Activated CD8-positive, alpha-beta memory T cell treated with anti-CD3 and anti-CD28 coated beads for 1 hour (primary cell): ENCODE measurements at places on chromosomes 5 and 9.

- DNase-seq, result no peak
Measured at GRCh38 chr5:136058039-136058971, 29.5 kb downstream of the TGFBI start.

- no peak for DNase-seq
Measured at GRCh38 chr5:9529041-9529480, 16.8 kb downstream of the SEMA5A start.

DNA sequence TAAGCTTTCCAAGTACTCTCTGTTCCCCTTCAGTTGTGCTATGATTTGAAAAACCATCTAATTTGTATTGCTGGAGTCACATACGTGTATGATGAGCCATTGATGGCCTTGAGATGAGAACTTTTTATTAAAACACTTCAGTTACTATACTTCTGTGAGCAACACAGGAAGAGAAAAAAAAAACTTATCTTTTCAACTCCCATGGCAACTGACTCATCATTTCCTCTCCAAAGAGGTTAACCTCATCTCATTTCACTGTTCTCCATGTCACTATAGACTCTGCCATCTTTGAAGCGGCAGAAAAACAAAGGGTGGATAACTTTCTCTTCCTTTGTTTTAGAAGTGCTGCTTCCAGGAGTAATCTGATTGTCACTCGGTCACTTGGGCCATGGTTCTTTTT is 104.3 kb upstream of the PCSK1 start:
- DNase-seq, result no peak

GRCh38 chr9:133119846-133120500 is 1.1 kb downstream of the RALGDS start:
- DNase-seq, result no peak

GRCh38 chr9:138051586-138052321 is 174.2 kb downstream of the CACNA1B start:
- DNase-seq, result no peak

- no peak for DNase-seq
Measured at GRCh38 chr9:131277287-131277909, 1.1 kb upstream of the FAM78A start.

GRCh38 chr5:175216991-175217390 is 227.0 kb downstream of the DRD1 start:
- no peak for DNase-seq

DNA sequence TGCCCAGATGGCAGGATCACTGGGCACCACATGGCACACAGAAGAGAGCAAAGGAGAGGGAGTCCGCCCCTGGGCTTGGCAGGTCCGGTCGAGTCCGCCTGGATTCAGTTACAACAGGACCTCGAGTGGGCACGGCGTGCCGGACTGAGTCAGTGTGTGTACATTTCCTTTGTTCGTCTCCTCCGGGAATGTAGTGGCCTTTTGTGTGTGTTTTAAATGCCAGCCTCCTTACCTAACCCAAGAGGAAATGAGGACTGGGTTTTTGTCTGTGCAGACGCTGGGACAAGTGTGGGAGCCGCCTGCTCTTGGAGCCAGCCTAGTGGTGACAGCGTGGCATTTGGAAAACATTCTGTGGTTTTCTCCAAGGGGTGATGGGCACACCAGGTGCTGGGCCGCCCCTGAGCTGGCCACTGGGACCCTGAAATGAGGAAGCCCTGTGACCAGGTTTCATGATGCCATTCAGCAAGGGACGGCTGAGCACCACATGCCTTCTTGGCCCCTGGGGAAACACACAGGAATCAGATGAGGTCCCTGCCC is 9.6 kb downstream of the NEK6 start:
- DNase-seq, result no peak

DNA sequence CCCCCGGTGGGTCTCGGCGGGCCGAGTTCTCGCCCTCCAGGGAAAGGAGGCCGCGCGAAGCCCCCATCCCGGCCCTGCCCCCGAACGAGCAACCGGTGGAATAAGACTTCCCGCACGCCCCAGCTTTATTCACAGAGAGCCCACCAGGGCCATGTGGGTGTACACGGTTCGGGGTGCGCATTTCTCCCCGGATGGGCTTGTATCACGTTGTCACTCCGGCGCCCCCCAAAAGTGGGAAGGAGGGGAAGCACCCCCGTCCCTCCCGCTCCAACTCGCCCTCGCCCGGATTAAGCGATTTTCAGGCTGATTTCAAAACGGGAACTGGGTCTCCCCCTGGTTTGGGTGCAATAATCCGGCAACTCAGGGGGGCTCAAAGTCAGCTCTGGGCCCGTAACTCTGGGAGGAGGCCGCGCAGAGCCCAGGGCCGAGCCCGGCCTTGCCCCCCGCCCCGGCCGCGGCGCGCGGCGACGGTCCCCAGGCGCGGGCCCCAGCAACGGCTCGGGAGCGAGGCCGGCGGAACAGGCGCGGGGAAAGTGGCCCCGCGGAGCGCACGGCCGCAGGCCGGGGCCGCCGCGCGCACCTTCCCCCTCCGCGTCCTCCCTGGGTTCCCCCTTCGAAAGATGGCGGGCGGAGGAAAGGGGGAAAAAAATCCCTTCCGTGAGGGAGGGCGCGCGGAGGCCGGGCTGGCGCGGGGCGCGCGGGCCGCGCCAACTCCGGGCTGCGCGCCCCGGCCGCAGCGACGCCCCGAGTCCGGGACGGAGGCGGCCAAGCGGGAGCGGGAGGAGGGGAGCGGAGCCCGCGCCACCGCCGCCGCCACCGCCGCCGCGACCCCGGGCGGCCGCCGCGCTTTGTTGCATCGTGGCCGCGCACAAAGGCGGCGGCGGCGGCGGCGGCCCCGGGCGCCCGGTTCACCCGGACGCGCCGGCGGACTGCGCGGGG is 644 bp downstream of the BRD3 start:
- peak; percentile 16 for DNase-seq

- no peak for DNase-seq
Measured at GRCh38 chr9:125649826-125650225, 57.2 kb downstream of the MAPKAP1 start.

DNA sequence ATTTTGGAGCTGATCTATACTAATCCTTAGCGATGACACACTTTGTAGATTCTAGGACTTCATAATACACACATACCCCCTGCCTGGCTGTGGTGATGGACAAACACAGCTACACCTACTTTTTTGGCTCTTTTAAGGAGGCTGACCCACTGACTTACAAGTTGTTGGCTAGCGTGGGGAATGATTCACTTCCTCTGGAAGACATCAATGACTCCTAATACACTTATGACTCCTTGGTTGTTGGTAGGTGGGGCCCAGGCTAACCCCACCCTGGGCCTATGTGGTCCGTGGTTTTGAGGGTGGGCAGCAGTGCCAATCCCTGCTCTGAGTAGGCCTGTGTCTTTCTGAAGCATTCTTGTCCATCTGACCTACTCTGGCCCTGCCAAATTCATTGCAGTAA is 144.4 kb downstream of the SLC12A2 start:
- DNase-seq, result no peak

DNA sequence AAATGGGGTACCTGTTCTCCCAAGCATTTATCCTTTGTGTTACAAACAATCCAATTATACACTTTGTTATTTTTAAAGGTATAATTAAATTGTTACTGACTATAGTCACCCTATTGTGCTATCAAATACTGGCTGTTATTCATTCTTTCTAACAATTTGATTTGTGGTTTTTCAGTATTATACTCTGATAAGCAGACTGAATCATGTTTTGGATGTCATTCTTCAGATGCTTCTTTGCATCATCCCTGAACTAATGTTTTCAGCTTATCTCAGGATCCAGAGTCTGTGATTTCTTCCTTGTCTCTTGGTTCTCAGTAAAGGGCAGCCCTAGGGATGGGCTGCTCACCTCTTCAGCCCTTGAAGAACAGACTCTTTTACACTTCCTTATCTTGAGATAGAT is 177.8 kb upstream of the SGCD start:
- no peak for DNase-seq

DNA sequence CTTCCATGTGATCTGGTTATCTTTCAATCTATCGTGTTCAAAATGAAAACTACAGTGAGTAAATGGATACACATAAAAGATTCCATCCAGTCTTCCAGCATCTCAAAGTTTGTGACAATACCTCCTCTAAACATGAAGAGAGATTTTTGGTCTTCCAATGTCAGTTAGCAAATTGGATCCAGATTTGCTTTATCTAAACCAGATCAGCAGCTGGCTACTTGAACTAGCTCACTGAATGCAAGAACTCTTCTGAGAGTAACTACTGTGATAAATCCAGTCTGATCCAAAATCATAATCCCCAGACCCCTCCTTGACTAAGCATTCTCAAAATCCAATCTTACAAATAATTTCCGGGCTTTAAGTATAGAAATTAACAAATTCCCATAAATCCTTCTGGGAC is 2177.9 kb upstream of the C9orf72 start:
- no peak for DNase-seq

GRCh38 chr5:2919310-2920018 is 168.0 kb upstream of the IRX2 start:
- no peak for DNase-seq

DNA sequence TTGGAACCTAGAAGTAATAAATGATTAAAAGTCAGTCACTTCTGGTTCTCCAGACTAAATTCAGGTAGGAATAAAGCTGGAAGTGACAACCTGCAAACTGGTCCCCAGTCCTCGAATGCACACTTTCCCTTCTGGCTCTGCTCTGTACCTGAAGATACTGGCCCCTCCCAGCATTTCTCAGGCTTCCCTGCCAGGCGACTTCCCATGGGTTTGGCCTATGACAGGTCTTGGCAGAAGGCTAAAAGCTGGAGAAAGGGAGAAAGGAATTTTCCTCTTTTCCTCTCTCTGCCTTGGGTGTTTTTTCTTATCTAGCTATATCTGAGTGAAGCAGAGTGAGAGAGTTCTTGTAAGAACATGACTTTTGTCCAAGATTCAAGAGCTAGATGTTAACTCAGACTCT is 1005.7 kb downstream of the DTWD2 start:
- no peak for DNase-seq

DNA sequence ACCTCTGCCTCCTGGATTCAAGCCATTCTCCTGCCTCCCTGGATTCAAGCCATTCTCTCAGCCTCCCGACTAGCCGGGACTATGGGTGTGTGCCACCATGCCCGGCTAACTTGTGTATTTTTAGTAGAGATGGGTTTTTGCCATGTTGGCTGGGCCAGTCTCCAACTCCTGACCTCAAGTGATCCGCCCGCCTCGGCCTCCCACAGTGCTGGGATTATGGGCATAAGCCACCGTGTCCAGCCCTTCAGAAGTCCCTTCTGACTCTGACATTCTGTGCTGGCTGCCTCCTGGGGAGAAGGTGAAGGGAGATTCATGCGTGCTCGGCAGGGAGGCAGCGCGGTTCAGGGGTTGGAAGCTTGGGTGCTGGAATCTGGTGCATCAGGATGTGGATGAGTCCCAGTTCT is 28.8 kb downstream of the PRRX2 start:
- DNase-seq, result no peak

GRCh38 chr9:94857791-94858190 is 131.3 kb downstream of the AOPEP start:
- no peak for DNase-seq

- DNase-seq, result peak; percentile 63
Measured at GRCh38 chr5:442335-443238, at the start of gene EXOC3. EXOC3 (plus strand) TSS chr5:443176; CDS start chr5:446206, 3,030 bp downstream.

DNA sequence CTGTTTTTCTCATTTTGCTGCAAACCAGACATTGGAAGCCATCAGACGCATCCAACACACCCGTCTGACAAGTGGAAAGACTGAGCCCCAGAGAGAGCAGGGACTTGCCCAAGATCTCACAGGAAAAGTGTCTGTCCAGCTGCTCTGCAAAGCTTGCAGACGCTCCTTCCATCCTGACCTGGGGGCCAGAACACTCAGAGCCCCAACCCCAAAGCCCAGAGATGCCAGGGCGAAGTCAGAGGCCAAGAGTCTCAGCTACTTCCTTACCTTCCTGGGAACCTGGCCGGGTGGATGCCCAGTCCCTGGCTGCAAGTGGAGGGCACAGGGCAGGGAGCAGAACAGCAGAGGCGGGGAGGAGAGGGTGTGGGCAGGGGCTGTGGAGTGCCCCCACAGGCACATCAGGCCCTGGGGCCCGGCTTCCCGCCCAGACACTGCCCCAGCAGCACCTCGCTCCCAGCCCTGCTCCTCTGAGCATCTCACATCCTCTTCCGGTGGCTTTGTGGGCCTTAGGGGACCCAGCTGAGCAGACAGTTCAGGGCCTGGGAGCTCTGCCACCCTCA is 9.7 kb upstream of the RALGDS start:
- DNase-seq, result no peak

- no peak for DNase-seq
Measured at GRCh38 chr5:120297616-120298015, 166.5 kb upstream of the PRR16 start.

DNA sequence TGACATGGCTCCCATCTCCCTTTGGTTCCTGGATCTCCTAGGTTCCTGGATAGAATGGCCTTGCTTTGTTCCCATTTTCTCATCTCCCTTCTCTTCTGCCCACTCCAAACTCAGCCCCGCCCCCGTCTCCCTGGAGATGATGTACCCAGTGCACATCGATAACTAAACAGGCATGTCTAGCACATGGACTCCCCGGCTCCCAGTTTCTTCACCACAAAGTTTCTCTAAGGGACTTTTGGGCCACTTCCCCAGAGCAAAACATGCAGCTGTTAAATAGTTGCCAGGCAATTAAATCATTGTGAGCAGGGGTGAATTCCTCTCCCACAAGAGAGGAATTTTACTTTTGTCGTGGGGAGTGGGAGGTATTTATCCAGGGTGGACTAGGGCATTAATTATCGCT is 259.0 kb downstream of the GADD45G start:
- no peak for DNase-seq

DNA sequence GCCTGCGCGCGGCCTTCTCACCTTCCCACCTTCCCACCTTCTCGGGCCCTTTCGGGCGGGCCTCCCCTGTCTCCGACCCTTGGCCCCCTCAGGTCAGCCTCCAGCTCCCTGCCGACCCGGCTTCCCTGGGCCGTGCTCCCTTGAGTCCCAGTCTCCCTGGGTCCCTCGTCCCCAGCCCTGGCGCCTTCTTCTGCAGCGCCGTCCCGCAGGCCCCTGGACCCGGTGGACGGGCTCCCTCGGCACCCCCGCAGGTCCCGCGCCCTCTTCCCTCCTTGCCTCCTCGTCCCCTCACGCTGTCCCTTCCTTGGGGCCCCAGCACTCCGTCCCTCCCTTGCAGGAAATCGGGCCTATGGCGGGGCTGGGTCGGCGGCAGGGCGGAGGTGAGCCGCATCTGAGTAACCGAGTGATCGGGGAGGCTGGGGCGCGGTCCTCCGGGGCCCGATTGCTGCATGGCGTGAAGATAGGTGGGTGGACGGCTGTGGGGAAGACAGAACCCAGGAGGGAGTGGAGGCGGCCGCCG is 7.6 kb downstream of the ARPC5L start:
- DNase-seq, result no peak

GRCh38 chr9:117169089-117169621 is 245.7 kb downstream of the ASTN2 start:
- DNase-seq, result no peak

- DNase-seq, result no peak
Measured at GRCh38 chr5:6636293-6636692, 3.1 kb downstream of the SRD5A1 start.

GRCh38 chr5:83426855-83427254 is 44.7 kb upstream of the VCAN start:
- DNase-seq, result no peak

DNA sequence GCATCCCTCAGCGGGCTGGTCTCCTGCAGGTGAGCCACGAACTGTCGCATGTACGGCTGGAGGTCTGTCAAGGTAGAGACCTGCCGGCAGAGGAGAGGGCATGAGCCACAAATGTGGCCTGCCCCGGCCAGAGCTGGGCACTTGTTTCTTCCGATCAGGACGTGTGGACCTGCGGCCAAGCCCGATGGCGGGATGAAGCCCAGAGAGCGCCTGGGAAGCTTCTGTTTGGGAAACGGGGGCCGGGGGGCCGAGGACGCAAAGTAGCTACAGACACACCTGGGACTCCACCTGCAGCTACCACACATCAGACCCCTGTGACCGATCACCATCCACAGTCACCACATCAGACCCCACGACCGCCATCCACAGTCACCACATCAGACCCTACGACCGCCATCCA is 22.7 kb downstream of the TERT start:
- no peak for DNase-seq
